Posterior vena cava (tissue), 2 donors: ENCODE measurements at places on chromosomes 2 and 18.
A peak's percentile ranks its signal among the peaks of the same experiment; 100 is the strongest.

- DNase-seq, result no peak
Observed at GRCh38 chr2:124560592-124561112, 535.6 kb downstream of the CNTNAP5 start.

GRCh38 chr2:120631724-120632123, 103.9 kb upstream of the GLI2 start:
- DNase-seq, result no peak

GRCh38 chr2:129903586-129904425, 75.7 kb upstream of the RAB6C start:
- DNase-seq, result peak; percentile 58

- DNase-seq, result no peak
Observed at GRCh38 chr2:162041485-162041884, 32.5 kb downstream of the DPP4 start.

DNA sequence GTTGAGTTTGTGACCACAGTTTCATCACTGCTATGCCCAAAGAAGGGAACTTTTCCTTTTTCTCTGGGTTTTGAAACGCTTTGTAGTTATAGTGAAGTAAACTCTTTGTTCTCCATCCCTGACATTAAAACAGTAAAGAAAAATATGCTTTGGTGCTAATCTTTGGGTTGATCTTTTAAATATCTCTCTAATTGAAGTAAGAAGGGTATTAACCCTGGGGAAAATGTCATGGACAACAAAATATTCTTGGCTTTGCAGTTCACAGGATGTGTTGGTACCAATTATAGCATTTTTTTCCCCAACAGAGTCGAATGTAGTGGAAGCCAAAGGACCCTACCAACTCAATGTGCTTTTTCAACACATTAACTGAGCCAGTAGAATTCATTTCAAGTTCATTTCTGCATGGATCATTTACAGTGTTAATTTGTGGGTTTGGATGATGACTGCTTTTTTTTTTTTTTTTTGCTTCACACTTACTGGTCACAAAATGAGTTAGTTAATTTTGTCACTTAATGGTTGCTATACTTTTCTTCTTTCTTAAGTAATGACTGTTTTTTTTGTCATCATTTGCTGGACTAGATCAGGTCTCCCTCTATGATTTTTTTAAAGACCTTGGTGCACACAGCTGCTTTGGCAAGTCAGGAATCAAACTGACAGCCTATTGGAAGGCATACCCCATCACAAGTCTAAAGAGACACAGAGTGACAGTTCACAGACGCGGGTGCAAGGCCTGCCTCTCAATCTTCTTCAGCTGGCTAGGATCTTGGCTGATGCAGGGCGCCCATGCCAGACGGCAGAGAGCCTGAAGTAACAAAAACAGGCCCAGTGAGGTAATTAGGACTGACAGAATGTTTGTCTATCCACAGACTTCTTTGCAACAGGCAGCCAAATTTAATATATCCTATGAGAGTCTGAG, 98.8 kb upstream of the MMADHC start:
- no peak for DNase-seq

GRCh38 chr2:31016648-31017047, 121.6 kb downstream of the GALNT14 start:
- DNase-seq, result peak; percentile 12

- DNase-seq, result no peak
Observed at GRCh38 chr18:41073372-41073954, 881.6 kb upstream of the PIK3C3 start.

- no peak for DNase-seq
Observed at GRCh38 chr2:216736326-216736725, 41.0 kb upstream of the IGFBP5 start.

GRCh38 chr2:24731040-24731439, 62.2 kb downstream of the PTRHD1 start:
- no peak for DNase-seq

- DNase-seq, result no peak
Observed at GRCh38 chr2:177810906-177811305, 261.7 kb downstream of the PDE11A start.

- DNase-seq, result no peak
Observed at GRCh38 chr18:62442391-62442790, 80.4 kb upstream of the ZCCHC2 start.

GRCh38 chr2:151638191-151638933, 95.9 kb downstream of the NEB start:
- no peak for DNase-seq

- no peak for DNase-seq
Observed at GRCh38 chr2:23120161-23120560, 264.8 kb upstream of the KLHL29 start.

- no peak for DNase-seq
Observed at GRCh38 chr2:96863575-96864342, 5.9 kb upstream of the ANKRD39 start.

DNA sequence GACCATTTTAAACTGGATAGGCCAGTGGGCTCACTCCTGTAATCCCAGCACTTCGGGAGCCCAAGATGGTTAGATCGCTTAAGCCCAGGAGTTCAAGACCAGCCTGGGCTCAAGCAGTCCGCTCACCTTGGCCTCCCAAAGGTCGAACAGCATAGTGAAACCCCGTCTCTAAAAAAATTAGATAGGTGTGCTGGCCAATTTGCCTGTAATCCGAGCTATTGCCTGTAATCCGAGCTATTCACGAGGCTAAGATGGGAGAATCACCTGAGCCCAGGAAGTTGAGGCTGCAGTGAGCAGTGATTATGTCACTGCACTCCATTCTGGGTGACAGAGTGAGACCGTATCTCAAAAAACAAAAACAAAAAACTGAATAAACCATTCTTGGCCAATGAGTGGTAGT, 52.6 kb upstream of the EMILIN2 start:
- DNase-seq, result no peak

- no peak for DNase-seq
Observed at GRCh38 chr2:44772669-44773378, 168.7 kb upstream of the SIX3 start.

DNA sequence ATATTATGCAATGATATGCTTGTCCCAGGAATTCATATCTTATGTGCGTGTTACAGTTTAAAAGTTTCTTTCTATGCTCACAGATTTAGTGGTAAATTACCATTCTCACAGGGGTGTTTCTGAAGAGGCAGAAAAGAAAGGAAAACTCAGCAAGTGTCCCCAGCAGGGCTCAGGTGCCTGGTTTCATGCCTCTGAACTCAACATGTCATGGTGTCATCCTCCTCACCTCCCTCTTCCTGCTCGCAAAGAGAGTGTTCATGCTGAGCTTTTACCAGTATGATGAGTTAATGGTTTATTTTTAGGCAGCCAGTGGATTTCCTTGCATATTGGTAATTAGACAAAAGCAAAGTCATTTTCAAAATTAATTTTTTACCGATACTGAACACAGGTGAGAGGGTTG, 492.9 kb upstream of the ZEB2 start:
- no peak for DNase-seq
